NCI-H2081 treated with DMSO at 0.1 percent for 48 hours (cell line): ENCODE measurements at places on chromosomes 16 and 17.

- no peak for DNase-seq
Measured at GRCh38 chr17:5583426-5584382, 605 bp downstream of the NLRP1 start.

GRCh38 chr17:7203391-7203790 is 16.2 kb downstream of the DLG4 start:
- no peak for DNase-seq

DNA sequence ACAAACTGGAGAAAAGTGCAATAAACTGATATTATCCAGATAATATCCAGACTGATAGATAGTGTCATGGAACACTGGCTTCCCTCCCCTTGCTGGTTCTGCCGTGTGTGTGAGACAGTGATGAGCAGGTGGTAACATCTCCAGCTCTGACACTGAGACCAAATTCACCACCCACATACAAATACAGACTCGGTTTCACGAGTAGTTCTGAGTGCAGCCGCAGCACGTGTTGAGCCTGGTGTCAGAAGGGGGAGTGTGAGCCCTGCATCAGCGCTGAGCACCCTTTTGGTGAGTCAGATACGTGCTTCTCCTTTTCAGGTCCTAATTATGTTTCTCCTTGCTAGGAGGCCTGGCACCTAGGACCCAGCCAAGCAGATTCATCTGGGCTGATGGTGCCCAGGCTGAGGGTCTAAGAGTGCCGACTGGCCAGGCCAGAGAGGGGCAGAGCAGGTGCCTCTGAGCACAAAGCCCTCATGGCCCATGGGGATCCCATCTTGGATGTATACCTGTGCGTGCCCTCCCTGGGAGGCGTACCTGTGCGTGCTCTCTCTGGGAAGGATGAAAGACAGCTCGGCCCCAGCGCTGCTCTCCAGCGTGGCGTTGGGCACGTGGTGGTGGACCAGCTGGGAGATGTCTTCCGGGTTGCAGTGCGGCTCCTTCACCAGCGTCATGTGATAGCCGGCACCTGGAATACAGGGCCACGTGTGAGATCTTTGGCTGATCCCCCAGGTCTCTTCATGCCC is 27.3 kb upstream of the RNPS1 start:
- DNase-seq, result no peak

GRCh38 chr16:30664616-30665109 is 6.4 kb downstream of the FBRS start:
- DNase-seq, result no peak

DNA sequence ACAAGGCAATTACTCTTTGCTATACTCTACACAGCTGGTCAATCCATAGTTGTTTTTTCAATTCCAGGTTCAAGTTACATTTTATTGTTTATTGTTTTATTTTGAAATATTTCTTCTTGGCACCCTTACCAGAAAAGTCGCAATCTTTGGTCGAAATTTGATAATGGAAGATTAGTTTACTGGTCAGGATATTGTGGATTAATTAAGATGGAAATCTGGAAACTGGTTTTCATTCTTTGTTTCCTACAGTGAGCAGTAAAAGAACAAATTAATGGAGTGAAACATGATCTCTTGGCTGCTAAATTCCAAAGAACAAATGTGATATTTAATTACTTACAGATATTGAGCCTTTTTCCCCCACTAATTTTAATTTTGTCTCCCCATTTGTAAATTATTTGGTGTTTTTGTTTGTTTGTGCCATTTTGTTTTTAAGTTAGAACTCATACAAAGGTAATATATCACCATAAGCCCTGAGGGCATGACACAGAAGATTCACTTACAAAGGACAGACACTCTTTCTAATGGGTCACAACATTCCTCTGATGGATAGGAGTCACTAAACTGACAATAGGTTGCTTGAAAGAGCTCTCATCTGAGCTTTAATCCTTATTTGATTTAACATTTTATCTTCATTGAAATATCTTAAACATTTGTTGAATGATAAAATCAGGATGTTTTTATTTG is 700.2 kb downstream of the KCNJ2 start:
- DNase-seq, result no peak

DNA sequence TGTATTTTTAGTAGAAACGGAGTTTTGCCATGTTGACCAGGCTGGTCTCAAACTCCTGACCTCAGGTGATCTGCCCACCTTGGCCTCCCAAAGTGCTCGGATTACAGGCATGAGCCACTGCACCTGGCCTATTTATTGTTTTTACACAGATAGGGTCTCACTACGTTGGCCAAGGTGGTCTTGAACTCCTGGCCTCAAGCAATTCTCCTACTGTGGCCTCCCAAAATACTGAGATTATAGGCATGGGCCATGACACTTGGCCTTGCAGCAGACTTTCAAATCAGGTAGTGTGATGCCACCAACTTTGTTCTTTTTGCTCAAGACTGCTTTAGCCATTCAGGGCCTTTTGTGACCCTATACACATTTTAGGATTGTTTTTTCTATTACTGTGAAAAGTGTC is 61.7 kb upstream of the INTS2 start:
- no peak for DNase-seq

GRCh38 chr17:60630352-60630751 is 30.4 kb downstream of the PPM1D start:
- DNase-seq, result no peak

DNA sequence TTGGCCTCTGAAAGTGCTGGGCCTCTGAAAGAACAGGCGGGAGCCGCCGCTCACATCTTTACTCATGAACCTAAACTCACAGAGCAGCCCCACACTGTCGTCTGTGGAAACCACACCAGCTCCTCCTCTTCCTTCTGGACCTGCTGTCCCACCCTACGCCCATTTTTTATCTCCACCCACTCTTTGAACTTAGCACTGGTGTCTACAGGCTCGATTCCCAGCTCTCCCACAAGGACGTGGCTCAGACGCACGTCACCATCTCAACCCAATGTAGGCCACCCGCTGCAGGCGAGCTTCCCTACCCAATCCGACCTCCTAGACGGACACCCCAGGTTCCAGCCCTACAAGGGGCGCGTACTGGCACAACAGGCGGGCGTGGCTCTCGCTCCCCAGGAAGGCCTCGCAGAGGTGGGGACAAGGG is 62.2 kb downstream of the NXN start:
- no peak for DNase-seq

DNA sequence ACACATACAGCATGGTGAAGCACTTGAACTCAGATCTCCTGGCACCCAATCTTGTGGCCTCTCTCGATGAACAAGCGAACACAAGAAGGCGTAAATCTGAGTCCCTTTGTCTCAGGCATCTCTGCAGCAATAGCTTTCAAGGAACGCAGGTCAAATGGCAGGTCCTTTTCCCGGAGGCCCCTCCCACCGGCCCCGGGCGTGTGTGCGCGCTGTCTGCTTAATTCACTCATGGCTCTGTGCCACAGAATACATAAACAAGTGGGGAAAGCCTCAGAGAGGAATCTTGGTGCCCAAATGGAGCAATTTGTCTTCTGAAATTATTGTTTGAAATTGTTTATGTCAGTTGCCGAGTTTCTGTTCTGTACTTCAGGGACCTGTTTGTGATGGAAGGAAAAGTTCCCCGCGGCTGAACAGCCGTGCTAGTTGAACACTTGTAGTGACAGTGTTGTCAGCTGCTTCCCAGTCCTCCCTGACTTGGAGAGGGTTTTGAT is 14.8 kb downstream of the MYOCD start:
- DNase-seq, result no peak

DNA sequence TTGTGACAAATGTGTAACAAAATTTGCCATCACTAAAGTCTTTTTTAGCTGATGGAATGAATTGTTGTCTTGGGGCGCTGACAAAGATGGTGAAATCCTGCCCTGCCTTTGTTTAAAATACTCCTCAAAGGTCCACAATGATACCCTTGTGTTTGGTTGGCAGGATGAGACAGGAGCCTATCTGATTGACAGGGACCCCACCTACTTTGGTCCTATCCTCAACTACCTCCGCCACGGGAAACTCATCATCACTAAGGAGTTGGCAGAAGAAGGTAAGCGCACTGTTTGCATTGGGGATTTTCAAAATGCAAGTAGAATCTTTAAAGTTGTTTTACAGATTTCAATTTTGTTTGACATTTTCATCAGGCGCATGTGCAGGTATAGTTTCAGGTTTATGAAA is 2.0 kb downstream of the KCTD2 start:
- DNase-seq, result no peak

DNA sequence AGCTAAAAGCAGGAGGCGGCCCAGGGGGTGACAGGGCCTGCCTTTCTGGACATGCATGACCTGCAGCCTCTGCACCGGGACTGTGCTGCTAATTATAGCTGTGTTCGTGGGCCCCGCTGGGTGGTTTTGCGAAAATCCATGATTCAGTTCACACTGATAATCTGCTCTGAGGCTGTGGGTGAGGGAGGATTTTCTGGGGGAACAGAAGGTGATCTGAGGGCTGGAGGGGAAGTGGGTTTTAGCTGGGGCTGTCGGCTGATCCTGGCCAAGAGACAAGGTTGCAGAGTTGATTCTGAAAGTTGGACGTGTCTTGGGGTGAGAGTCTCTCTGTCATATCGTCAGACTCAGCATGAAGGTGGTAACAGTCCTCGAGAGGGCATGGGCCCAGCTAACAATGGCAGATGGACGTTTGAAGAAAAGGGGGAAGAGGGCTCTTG is 187.5 kb upstream of the ZNF469 start:
- no peak for DNase-seq

DNA sequence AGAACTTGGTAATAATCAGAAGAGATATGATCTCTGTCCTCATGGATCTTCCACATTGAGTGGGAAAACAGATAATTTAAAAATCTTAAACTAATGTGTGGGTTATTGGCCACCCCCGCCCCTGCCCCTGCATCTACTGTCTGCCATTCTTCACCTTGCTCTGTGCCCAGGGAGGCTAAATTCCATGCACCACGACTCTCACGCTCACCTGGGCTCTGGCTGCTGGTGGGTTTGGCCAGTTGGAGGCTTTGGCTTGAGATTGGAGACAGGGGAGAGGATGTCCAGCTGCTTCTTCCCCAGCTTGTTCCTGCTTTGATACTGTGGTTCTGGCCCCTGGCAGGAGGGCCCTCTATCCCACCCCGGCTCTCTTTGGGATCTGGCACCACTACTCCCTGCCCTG is 127.9 kb downstream of the IRX5 start:
- no peak for DNase-seq

GRCh38 chr16:23499801-23500200 is 10.5 kb downstream of the GGA2 start:
- DNase-seq, result no peak

GRCh38 chr17:80024206-80024972 is 11.3 kb downstream of the TBC1D16 start:
- DNase-seq, result no peak

DNA sequence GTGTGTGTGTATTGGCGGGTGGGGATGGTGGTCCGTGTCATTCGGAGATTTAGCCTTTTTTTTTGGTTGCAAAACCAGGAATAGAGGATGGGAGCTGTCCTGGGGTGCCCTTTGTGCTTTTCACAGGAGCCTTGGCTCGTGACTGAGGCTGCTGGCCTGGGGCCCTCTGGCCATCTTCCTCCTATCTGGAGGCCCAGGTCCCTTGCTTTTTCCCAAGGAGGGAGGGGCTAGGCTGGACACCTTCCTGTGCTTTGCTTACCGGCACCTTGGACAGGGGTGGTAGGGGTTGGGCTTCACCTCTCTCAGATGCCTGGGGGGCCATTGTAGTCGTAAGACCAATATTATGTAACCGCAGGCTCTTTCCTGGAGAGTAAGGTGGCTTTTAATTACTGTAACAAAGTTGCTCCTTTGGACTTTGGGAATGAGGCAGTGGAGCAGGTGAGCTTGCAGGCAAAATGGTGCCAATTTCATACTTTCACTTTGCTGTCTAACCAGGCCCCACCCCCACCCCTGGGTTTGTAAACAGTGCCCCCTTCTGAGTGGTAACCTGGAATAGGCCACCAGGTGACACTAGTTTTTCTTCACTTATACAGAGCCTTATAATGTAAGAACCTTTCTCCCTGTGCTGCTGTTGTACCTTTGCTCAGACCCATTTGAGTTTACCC is 1.2 kb downstream of the DYNLL2 start:
- no peak for DNase-seq

DNA sequence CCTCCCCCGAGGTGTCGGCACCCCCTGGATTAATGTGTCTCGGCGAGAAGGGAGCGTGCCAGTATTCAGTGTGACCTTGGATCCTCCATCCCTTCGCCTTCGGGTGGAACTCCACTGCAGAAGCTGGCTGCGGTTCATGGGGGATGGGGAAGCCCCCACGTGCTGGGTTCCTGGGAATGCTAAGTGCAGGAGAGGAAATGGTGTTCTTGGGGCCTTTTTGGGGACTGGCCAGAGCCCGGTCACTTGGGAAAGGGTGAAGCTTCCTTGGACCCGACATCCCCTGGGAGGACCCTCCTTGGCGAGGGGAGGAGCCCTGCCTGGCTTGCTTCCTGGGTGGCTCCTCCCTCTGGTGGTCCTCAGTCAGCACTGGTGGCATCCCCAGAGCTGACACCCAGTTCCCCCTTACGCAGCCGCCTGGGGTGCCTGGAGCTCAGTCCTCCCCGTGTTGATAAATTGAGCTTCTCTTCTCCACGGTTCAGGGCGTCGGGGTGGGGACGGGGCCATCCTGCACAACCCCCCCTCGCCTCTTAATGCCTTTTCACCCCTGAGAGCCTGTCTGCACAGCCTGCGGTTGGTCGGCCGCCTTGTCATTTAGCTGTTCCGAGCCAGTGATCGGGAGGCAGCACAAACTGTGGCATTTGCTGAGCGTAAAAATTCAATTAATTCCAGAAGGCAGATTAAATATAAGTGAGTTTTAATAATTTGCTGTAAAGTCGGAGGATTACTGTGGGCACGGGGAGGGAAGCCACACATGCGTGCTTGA is 30.7 kb upstream of the GSE1 start:
- DNase-seq, result no peak

GRCh38 chr16:82011199-82011641 is at the start of gene SDR42E1:
SDR42E1 (minus strand) TSS chr16:82011470; CDS start chr16:82000858, 10,612 bp downstream.
- DNase-seq, result peak; percentile 14

GRCh38 chr16:29811896-29812665 is at the start of gene PRRT2:
PRRT2 (plus strand) TSS chr16:29812193; CDS start chr16:29813055, 862 bp downstream.
- DNase-seq, result no peak

DNA sequence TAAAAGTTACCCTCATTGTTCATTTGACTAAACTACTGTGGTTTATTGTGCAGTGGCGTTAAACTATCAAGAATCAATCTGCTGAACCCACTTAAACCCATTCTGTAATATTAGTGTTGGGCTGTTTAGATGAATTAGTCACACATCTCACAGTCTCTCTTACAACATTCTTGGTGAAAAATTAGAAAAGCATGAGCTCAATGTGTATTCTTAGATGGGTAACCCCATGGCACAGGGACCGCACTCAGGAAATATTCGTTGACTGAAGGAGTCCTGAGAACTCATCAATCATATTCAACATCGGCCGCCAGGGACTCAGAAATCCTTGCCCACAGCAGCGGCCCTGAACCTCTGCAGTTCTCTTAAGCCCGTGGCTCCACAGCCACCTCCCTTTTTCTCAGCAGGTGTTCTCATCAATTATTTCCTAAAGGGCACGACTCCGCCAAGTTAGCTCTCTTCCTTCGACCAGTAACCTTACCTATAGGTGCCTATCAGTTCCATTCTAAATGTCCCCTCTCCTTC is 155.6 kb downstream of the STX8 start:
- no peak for DNase-seq

DNA sequence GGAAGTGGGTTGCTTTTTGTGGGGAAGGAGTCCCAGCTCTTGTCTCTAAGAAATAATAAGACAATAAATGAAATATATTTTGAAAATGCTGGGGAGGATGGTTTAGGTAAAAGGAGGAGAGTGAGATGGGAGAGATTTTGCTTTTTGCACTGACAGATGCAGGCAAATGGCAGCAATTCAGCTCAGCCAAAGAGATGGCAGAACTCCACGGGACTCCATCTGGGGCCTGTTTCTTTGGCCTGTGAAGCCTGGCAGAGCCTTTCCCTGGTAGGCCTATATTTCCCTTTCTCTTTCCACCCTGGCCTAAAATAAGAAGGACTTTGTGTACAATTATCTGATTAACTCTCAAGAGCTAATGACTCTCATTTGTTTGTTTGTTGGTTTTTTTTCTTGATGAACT is 1525.1 kb downstream of the CDH11 start:
- no peak for DNase-seq
